Femur (tissue), 1 donor: ENCODE measurements at places on chromosomes 5 and 9.

GRCh38 chr5:60023255-60023654, 129.7 kb upstream of the PDE4D start:
- no peak for DNase-seq

DNA sequence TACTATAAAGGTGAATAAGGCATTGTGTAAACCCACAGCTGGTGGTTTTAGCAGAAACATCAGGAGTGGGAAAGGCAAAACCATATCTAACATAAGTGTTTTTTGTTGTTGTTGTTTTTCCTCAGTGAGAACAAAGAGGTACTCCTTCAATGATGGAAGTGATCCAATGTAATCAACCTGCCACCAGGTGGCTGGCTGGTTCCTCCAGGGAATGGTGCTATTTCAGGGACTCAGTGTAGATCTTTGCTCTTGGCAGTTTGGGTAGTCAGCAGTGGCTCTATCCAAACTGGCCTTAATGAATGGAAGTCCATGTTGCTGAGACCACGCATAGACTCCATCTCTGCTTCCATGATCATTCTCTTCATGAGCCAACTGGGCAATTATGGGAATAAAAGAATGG, 10.8 kb downstream of the DMRTA1 start:
- DNase-seq, result no peak

- peak; percentile 96 for DNase-seq
Measured at GRCh38 chr9:129334105-129334935, 156.3 kb upstream of the IER5L start.

- DNase-seq, result no peak
Measured at GRCh38 chr5:151463137-151464029, 16.0 kb downstream of the SLC36A1 start.

GRCh38 chr5:79081779-79082178, 12.2 kb downstream of the BHMT2 start:
- DNase-seq, result no peak

DNA sequence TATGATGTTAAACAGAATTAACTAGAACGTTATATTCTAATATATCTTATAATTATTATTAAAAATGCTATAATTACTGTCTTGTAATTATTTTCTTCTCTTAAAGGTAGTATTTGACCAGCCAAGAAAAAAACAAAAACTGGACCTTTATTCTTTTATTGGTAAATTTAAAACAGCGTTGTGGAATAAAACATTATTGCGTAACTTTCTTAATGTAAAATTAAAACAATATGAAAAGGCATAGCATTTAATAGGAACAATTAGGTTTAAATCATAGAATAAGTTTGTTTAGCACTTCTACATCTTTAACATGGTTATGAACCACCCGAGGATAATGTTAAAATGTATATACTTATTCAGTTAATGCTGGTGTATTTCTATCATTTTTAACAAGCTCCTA, 574.5 kb upstream of the CDH18 start:
- no peak for DNase-seq
